ENCODE measurements at places on chromosomes 3 and 15.

- DNase-seq = no peak
These were observed 104.4 kb downstream of the LRRK1 start for GRCh38 chr15:101023501-101024072.

DNA sequence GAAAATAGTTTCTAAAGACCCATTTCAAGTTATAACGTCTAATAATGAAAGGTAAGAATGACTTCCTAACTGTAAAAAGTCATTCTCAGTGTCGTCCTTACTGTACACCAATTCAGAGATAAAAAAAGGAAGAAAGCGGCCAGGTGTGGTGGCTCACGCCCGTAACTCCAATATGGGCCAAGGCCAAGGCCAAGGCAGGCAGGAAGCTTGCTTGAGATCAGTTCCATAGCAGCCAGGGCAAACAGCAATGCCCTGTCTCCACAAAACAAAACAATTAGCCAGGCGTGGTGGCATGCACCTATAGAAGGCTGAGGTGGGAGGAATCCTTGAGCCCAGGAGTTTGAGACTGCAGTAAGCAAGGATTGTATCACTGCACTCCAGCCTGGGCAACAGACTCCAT lies 31.9 kb downstream of the UBXN7 start:
- no peak for DNase-seq

DNA sequence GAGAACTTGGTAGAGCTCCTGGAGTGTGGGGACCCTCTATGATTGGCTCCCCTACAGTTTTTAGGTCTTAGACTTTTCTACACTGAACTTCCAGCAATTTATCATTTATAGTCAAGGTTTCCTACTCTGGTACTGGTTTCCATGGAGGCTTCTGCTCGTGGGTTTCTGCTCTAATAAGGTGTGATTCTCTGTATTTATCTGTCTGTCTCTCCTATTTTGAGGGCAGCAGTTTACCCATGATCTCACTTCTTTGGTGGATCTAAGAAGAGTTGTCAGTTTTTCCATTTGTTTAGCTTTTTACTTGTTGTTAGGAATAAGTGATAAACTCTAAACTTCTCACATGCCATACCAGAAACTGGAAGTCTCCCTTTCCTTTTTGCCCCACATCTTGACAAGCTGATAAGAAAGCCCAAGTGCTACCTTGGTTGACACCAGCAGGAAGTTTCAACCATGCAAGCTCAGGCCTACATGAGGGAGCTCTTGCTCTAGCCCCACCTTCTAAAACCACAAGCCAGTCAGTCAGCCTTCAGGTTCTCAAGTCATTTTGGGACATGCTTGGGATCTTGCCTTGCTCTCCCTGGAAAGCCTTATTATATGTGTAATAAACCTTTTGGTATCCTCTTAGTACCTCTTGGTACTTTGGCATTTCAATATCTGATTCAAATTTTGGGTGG lies 10.0 kb downstream of the TIMMDC1 start:
- DNase-seq = peak; percentile 16

DNA sequence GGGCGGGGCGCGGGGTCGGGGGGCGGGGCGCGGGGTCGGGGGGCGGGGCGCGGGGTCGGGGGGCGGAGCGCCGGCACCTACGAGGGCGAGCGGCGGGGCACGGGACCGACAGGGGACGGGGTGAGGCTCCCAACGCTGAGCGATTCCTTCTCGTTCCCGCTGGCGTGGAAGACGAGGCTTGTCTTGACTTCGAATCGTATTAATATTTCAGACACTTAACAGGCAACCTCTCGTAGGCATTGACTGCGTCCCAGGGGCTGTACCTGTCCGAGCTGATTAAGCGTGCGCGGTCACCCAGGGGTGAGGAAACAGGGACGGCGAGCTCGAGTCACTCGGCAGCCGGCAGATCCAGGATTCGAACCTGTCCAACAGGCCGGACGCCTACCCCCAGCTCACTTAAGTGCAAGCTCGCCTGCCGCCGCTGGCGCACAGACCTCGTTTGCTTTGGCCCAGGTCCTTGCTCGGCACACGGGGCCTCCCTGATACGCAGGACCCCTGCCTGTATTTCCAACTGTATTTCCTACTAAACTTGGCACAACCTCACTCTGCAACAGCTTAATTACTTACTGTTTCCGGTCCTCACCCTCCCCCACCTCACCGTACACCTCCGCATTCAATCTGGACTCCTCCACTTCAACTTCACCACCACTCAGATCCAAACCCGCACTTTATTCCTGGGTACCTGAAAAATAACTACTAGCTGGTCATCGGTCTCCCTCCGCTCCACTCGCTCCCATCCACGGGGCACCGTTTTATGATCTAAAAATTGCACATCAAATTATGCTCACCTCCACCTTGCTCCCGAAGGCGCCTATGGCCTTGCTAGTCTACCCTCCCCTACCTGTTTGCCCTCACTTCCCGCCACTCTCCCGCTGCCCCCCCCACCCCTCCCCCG lies 722 bp upstream of the ZXDC start:
- DNase-seq = no peak

DNA sequence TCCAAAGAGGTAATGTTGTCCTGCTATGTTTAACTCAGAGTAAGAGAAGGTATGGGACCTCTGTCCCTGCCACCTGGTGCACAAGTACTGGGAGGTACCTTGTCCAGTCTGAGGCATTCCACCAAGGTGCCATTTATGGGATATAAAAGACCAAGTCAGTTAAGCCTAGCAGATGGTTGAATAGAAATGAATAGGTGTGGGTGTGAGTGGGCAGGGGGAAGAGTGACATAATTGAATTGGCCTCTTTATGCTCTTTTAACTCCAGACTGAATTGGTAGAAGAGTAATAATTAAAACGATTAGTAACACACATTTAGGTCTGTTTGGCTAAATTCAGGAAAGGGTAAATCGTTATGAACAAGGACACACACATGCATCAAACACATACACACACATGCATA lies 562 bp downstream of the ADGRG7 start:
- no peak for DNase-seq

DNA sequence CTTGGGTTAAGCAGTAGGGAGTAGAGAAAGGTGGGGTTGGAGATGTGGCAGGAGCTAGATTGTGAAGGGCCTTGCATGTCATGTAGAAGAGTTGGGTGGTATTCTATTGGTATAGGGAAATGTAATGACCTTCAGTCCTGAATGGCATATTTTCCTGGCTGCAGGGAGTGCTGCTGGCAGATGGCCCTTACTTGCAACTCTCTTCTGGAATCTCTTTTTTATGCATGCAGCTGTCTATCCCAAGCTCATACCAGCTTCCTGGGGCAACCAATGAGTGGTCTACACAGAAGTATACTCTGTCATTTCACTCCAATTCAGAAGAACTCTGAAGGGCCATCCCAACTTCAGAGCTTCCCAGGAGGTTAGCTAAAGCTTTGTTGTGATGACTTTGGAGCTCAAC lies 144.7 kb upstream of the ANKRD28 start:
- no peak for DNase-seq

DNA sequence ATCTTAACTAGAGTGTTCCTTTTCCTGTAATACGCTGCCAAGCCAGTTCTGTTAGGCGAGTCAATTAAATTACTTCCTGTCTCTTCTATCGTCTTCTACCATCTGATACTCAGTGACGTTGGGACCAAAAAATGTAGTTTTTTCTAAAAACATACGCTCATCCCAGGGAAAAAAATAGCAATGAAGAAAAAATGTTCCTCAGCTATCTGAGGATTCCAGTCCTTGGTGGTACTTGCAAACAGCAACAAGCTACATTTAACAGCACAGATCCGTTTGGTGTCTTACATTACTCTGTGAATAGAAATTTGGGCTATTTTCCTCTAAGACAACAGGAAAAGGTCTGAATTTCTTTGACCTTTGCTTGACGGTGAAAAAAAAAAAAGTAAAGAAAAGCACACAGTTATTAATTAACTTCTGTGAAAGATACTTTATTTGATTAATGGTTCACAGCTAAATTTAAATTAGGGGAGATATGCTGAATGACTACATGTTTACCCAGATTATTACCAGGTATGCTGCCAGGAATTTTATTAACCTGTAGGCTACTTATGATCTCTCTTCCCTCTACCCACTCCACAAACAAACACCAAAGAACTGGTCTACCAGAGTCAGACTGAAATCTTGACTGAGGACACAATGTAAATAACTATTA lies 254.4 kb upstream of the ZPLD1 start:
- no peak for DNase-seq

DNA sequence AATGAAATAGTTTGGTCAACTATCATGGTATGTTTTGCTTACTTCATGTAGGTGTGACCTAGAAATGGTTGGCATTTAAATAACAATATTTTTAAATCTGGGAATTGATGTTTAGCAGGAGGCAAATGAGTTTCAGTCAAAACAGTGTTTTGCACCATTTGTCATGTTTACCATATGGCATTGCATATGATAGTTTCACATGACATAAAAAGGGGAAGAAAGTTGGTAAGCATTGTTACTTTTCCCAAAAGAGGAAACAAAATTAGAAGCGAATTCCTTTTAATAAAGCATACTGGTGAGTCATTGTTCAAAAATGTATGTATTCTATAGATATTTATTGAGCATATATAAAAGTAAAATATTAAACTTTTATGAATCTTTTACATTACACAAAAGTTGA lies 2.3 kb downstream of the RNF13 start:
- DNase-seq = no peak

DNA sequence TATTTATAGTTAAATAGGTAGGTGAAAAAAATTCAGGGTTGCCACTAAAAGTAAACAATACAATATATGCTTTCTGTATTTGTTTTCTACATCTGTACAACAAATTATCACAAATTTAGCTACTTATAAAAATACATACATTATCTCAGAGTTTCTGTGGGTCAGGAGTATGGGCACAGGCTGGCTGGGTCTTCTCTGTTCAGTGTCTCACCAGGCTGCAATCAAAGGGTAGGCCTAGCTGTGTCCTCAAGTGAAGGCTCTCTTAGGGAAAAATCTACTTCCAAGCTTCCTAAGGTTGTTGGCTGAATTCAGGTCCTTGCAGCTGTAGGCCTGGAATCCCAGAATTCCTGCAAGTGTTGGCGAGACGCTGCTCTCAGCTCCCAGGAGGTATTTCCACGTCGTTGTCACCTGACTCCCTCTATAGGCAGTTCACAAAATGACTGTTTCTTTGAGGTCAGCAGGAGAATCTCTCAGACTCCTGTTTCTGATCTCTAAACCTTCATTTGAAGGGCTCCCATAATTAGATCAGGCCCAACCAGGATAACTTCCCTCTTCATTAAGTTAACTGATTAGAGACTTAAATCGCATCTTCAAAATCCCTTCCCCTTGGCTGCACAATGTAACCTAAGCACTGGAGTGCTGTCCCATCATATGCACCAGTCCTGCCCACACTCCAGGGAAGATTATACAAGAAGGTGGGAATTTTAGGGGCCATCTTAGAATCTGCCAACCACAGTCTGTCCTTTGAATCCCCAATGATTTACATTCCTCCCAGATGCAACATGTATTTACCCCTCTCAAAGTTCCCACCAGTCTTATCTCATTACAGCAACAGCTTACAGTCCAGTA lies 296.6 kb downstream of the SUCLG2 start:
- peak; percentile 32 for DNase-seq

GRCh38 chr3:185350841-185351240 lies 12.1 kb upstream of the MAP3K13 start:
- no peak for DNase-seq

GRCh38 chr3:58607816-58608215 lies 30.6 kb upstream of the FAM107A start:
- no peak for DNase-seq

Measured in GM20000 (cell line).